Purkinje cell (primary cell): ENCODE measurements at places on chromosomes 6 and 20. TPM values are rescaled to one million over a fixed set of nuclear protein-coding genes. Genes with fewer than 3 reads are reported as not detected.

The CASP8AP2 gene
- polyA plus RNA-seq, result 18.9 and 24.4 TPM in 2 replicates

The WFDC2 gene
- polyA plus RNA-seq, result 4.3 and 6.1 TPM in 2 replicates

The EPPIN gene
- not detected in 2 replicates for polyA plus RNA-seq

The C20orf141 gene
- polyA plus RNA-seq, result not detected in 2 replicates

The ZC3H12D gene
- polyA plus RNA-seq, result not detected in 2 replicates

The LTA gene
- polyA plus RNA-seq, result not detected in 2 replicates

The PTK6 gene
- polyA plus RNA-seq, result not detected in 2 replicates

The ENPP1 gene
- polyA plus RNA-seq, result 3.1 and 7.2 TPM in 2 replicates

The SLC52A3 gene
- polyA plus RNA-seq, result not detected in 2 replicates

The INSM1 gene
- polyA plus RNA-seq, result 0.11 TPM in 2 replicates

The ARMC2 gene
- 1.9 and 2.7 TPM in 2 replicates for polyA plus RNA-seq

The IMPG1 gene
- 0.34 and 6.7 TPM in 2 replicates for polyA plus RNA-seq

The RHAG gene
- not detected in 2 replicates for polyA plus RNA-seq

The LY6G6D gene
- not detected in 2 replicates for polyA plus RNA-seq

The TBXT gene
- polyA plus RNA-seq, result not detected in 2 replicates

The DHX16 gene
- polyA plus RNA-seq, result 6.8 and 13.8 TPM in 2 replicates
